Kidney (tissue), 22 donors: ENCODE measurements at places on chromosomes 16 and 17.
A peak's percentile ranks its signal among the peaks of the same experiment; 100 is the strongest.

DNA sequence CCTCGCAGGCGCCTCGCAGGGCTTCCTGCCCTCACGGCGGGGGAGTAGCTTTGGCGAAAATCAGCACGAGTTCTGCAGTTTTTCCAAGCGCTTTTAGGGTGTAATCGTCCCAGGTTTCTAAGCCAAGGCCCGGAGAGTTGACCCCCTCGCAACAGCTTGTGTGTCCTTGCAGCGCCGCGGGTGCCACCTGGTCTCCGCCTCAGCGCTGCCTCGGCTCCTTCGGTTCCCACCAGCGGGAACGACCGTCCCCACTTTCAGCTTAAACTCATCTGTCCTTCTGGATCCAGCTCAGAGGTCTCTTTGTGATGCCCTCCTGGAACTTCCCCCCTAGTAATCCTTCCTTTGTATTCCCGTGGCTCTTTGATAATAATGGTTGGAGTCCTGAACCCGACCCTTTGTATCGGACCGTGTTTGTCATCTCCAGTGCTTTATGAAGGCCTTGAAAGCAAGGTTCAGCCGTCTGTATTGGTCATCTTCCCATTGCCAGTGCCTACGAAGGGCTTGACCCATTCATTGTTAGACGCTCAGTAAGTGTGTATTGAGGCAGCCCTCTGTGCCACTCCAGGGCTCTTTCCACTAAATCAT is 858 bp upstream of the SMARCE1 start:
- no peak for DNase-seq

DNA sequence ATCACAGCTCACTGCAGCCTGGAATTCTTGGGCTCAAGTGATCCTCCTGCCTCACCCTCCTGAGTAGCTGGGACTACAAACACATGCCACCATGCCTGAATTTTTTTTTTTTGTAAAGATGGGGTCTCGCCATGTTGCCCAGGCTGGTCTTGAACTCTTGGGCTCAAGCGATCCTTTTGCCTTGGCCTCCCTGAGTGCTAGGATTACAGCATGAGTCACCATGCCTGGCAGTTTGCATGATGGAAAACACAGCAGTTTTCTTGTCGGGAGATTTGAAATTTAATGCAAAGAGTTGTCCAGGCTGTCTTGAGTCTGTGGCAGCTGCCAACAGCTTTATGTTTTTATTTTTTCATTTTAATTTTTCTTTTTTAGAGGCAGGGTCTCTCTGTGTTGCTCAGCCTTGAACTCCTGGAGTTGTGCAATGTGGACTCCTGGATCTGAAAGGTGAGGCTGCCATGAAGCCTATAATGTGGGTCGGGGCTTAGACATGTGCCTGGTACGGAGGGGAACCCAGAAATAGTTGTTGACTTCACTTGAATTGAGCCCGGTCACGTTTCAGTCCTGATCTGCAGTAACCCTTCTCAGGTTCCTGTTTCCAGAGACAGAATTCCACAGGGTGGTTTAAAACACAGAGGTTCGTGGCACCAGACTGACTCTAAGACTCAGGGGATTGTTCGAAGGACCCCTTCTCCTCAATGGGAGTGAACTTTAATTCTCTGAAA is 18.7 kb downstream of the CD300A start:
- DNase-seq, result no peak

- no peak for DNase-seq
Observed at GRCh38 chr16:82236415-82236814, 66.4 kb upstream of the MPHOSPH6 start.

GRCh38 chr16:22739077-22739476 is 74.9 kb upstream of the HS3ST2 start:
- DNase-seq, result peak; percentile 16

- no peak for DNase-seq
Observed at GRCh38 chr17:10428781-10429180, 7.0 kb upstream of the MYH8 start.

GRCh38 chr16:84834403-84834772 is 14.6 kb downstream of the CRISPLD2 start:
- no peak for DNase-seq

- DNase-seq, result peak; percentile 86
Observed at GRCh38 chr17:78974635-78975591, 4.8 kb downstream of the LGALS3BP start.

DNA sequence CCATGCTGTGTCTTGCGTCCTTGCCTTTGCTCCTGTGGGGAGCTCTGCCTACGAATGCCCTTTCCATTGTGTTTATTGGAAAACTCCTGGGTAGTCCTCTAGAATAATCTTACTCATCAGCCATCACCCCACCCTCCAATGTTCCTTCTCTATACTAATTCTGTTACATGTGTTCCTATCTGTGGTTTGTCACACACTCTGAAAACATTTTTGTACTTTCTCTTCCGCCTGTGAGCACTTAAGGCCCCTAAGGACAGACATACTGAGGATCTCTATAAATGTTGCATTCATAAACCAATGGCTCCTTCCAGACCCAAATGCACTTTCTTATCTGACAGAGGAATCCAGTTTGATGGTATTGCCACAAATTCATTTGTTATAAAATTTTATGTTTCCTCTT is 53.9 kb upstream of the MON1B start:
- DNase-seq, result no peak

DNA sequence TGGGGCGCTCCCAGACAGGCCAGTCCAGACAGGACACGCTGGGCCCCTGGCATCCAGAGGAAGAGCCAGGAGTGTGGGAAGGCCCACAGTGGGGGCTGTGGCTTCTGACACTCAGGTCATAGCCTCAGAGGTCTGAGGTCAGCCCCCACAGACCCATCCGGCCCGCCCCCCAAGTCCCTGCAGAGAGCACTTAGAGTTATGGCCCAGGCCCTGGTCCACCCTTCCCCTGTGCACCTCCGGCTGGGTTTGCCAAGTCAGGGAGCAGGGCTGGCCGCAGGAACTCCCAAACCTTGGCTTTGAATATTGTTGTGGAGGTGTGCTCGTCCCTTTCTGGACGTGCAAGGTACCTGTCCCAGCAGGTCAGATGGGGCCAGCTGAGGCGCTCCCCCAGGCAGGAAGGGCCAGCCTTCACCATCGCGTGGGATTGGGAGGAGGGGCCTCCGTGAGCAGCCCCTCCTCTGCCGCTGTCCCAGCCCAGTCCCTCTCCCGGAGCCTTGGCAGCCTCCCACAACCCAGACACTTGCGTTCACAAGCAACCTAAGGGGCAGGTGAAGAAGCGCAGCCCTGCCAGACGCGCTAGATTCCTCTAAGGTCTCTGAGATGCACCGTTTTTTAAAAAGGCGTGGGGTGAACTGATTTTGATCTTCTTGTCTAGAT is 74.6 kb downstream of the SOCS1 start:
- no peak for DNase-seq

DNA sequence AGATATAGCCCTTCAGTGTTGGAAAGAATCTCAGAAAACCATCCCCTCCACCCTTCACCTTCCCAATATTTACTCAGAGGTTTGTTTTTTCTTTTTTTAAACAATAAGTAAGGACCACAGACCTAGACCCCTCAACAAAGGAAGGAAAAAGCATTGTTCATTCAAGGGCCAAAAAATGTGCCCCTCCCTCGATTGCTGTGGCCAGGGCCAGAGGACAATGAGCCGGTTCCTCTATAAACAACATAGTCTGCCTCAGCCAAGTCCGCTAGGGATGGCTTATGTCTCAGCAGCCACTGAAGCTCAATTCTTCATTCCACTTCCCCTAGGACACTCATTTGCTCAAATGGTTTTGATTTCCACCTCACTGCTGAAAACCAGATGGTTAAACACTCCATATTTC is 24.0 kb downstream of the TRIM16 start:
- DNase-seq, result no peak

GRCh38 chr17:61289408-61290385 is 109.9 kb upstream of the TBX2 start:
- peak; percentile 77 for DNase-seq

GRCh38 chr16:75402159-75402820 is 31.0 kb downstream of the CFDP1 start:
- no peak for DNase-seq

GRCh38 chr17:40646791-40647623 is 611 bp downstream of the SMARCE1 start:
- DNase-seq, result no peak
